Activated CD8-positive, alpha-beta memory T cell treated with anti-CD3 and anti-CD28 coated beads for 1 hour (primary cell): ENCODE measurements at places on chromosomes 3 and 15.

DNA sequence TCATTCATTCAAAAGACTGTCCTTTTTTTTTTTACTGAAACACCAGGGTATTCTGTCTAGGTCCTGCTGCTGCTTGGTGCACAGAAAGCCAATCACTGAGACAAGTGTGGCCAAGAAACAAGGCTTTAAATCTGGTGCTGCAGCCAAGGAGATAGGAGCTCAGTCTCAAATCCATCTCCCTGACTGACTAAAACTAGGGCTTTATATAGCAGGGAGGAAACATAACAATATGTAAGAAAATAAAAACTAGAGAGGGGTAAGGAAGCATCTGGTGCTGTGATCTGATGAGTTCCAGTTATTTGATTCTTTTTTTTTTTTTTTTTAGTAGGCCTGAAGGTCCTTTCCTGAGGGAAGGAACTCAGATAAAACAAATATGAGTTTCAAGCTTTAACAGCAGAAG, 139.8 kb downstream of the ATG7 start:
- DNase-seq = no peak

GRCh38 chr3:111915905-111916304, 56.8 kb downstream of the PHLDB2 start:
- DNase-seq = no peak

GRCh38 chr3:61638741-61639140, 77.4 kb downstream of the PTPRG start:
- no peak for DNase-seq

- DNase-seq = no peak
These were observed 178.7 kb downstream of the SSR3 start for GRCh38 chr3:156376199-156376598.

- no peak for DNase-seq
These were observed 112.3 kb downstream of the NR1I2 start for GRCh38 chr3:119894195-119894594.

- no peak for DNase-seq
These were observed 2.6 kb downstream of the ISLR2 start for GRCh38 chr15:74132681-74133651.

DNA sequence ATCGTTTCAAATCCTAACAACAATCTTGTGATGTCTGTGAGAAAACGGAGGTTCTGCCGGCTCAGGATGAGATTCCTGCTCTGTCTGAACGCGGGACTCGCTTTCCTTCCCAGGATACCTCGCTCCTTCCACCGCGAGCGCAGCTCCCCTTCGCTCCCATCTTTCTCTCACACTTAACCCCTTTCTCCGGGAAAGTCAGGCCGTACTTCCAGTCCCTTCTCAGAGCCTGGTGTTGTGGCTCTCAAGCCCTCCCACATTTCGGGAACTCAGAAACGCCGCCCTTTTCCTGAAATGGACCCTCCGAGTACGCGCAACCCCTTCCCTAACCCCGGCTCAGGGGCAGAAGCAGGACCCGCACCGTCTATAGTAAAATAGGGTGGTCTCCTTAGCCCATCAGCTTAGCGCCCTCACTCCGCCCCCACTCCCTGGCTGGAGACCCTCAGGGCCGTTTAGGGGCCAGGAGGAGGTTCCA, 378 bp upstream of the FEM1B start:
- DNase-seq = no peak

DNA sequence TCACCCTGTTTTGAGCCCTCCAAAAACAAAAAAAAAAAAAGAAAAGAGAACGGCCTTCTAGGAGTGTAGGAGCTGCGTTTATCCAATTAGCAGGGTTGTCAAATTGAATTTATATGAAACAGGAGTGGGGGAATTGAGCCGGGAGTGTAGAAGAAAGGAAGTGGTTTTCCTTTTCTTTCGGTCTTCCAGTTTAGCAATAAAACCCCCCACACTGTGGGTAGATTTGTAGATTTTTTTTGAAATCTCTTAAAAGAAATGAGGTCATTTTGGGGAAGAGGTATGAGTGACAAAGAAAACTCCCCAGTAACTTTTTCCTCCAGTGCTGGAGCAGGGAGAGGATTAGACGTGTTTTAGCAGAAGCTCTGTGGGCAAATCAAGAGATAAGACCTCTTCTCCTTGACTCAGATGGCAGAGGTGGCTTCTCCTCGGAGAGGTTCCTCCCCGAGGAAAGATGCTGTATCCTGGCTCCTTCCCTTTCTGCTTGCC, 30.8 kb downstream of the BOC start:
- no peak for DNase-seq

DNA sequence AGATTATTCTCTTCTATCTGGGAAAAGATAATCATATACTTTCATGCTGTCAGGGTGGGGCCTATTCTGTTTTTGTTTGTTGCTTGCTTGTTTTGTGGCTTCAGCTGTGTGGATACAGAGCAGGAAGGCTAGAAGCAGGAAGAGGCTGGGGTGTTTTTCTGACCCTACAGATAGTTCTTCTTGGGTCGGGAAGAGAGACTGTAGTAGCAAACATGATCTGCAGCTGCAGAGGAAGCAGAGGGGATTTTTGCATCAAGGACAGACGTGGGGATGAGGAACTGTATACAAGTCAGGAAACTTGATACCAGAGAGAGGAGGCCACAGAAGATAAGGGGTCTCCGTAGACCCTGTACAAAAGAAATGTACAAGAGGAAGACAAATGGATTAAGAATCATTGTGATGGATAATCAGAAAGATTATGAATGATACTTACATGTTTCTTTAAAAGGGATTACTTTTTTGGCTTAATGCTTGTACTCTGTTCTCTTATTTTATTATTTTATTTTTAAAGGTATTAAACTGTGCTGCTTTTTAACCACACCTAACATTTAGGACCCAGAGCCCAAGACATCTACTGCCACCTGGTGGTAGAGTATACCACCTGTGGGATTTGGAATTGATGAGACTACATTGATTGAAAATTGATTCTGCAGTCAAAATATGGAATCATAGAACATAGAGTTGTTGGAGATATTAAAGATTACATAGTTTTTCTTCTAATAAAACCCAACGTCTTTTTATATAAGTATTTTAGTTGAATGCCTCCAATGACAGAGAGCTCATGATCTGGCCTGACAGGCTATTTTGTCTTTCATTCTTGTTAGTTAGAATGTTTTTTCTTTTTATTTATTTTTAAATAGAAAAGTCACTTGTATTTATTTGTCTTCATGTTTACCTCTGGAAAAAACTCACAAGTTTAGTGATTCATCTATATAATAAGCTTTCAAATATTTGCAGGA, 87.3 kb upstream of the ROPN1 start:
- DNase-seq = no peak

GRCh38 chr3:168044049-168044448, 51.7 kb downstream of the GOLIM4 start:
- no peak for DNase-seq
